ENCODE measurements at places on chromosomes 7 and 10.
A peak's percentile ranks its signal among the peaks of the same experiment; 100 is the strongest.

DNA sequence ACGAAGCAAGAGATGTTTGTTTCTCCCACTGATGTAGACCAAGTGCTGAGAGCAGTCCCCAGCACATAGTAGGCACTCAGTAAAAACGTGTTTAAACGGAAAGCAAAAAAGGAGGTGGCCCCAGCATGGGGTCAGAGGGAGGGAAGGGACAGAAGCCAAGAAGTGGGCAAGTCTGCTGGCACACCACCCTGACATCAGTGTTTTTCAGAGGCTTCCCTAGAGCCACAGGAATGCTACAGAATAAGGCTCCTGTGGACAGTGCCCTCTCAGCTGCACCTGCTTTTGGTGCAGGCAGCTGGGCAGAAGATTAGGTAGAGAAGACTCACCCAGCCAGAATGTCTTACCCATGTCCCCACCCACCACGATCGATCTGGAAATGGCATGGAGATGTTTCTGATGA, 8.3 kb upstream of the ANKRD1 start:
- no peak for DNase-seq

- DNase-seq, result peak; percentile 81
Observed at GRCh38 chr7:1940402-1940786, 270.3 kb downstream of the ELFN1 start.

GRCh38 chr10:30466445-30466844, 32.5 kb downstream of the MAP3K8 start:
- DNase-seq, result no peak

DNA sequence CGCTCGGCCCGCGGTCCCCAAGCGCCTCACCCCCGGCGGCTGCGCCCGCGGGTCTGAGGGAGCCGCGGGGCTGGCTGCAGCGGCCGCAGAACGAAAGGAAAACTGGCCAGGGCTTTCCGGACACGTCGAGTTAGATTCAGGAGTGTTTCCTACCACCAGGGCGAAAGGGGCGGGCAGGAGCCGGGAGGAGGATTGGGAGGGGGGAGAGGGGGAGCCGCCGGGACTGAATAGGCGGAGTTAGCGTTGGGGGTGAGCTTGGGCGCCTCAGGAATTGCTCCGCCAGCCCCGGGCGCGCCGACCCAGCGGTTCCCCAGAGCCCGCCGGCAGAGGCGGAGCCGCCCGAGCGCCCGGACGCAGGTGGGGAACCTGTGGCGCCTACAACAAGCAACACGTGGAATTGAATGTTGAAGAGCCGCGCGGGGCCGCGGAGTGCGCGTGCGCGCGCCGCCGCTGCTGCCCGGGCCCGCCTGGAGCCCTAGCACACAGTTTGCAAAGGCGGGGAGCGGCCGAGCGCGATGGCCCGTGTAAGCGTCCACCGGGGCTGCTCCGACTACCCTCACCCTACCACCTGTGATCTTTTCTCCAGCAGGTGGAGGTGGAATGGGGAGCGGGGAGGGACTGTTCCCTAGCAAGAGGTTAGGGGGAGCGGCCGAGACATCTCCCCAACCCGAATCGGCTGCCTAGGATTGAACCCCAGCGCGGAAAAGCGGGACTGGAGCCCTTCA, at the start of gene CADPS2:
CADPS2 (minus strand) TSS at position 104 of the 725 bp plus-strand sequence. CDS start 123 bp downstream, outside the sequence.
- no peak for DNase-seq

DNA sequence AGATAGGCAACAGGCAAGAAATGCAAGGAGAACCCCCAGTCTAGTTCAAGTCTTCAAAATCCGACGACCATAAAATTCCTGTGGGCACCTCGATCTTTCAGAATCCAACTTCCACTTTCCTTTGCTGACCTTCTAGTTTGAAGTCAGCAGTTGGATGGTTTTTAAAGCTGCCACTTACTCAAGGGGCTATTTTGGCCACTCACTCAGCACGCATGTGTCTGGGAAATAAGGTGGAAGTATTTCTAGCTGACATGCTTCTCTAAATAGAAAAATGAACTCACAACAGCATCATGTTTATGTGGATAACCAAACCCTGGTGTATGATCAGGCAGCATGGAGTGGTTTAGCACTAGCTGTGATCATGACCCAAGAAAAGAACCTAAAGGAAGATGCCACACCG, at the start of gene NRAP:
NRAP (minus strand) TSS at position 134 of the 400 bp plus-strand sequence. CDS start 159 bp downstream, outside the sequence.
- DNase-seq, result no peak

GRCh38 chr10:113444766-113445365, 108.0 kb upstream of the HABP2 start:
- no peak for DNase-seq

GRCh38 chr7:100400656-100401055, 27.4 kb downstream of the PILRA start:
- DNase-seq, result no peak

DNA sequence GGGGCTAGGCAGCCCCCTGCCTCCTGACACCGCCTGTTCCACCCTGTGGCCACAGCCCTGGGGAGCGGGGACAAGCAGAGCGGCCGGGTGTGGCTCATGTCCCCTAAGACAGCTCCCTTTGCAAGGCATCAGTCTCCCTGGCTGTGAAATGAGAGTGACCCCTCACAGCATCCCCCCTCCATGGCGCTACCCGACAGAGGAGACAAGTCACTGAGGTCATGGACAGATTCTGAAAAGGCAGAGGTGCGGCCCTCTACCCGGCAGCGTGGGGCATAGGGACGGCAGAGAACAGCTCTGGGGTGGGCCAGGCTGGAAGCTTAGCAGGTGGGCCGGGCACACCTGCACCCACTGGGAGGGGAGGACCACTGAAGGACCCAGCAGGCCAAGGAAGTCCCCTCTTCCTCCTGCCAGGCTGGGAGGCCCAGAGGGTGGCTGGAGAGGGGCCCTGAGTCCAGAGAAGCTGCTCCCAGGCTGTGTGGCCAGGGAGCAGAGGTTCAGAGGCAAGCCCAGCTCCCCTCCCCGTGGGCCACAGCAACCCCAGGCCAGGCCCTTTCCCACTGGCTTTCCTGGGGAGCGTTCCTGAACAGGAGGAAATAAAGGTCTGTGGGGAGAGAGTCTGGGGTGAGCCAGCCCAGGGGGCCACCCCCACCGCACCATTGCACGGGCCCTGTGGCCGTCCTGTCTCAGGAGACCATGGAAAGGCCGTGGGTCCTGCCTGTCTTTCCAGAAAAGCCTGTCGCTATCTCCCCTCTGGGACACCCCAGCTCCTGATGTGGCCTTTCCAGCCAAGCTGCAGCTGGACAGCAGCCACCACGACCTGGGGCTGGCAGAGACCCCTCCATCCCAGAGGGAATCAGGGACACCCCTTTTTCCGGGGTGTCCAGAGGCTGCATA, 1.7 kb downstream of the ADAP1 start:
- no peak for DNase-seq

All from activated CD8-positive, alpha-beta memory T cell treated with anti-CD3 and anti-CD28 coated beads for 1 hour (primary cell).